Stimulated activated CD8-positive, alpha-beta memory T cell treated with anti-CD3 and anti-CD28 coated beads, Interleukin-12 subunit alpha, Interleukin-12 subunit beta, amount 100 ng/mL, for 4 hours (primary cell): ENCODE measurements at places on chromosomes 6 and 20.

DNA sequence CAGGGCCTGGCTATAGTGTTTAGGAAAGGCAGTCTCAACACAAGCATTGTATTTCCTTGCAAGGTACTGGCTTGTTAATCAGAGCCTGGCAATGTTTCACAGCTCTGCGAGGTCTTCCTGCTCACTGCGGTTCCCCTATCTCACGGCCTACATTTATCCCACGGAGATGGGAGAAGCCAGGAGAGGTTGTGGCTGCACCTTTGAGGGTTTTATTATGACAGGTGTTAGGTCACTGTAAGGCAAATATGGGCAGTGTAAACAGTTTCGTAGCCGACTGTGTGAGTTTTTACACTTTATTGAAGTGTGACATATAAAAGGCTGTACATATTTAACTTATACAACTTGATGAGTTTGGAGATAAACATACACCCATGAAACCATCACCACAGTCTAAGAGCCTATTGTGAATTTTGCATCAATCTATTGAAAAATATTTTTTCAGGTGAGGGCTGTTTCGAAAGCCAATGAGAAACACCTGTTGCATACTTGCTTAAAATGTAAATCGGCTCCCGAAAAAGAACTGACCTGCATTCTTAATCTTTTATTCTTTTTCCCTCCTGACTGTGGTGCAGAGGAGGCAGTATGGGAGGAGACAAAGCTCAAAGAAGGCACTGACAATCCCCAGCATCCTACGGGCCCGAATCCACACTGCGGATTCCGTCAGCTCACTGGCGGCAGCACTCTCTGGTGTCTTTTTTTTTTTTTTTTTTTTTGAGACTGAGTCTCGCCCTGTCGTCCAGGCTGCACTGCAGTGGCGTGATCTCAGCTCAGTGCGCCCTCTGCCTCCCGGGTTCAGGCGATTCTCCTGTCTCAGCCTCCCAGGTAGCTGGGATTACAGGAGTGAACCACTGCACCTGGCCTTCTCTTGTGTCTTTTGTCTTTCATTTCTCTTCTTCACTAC is 7.5 kb upstream of the RBM38 start:
- DNase-seq = no peak

- no peak for DNase-seq
These were observed 619.4 kb downstream of the PHF3 start for GRCh38 chr6:64255000-64255399.

DNA sequence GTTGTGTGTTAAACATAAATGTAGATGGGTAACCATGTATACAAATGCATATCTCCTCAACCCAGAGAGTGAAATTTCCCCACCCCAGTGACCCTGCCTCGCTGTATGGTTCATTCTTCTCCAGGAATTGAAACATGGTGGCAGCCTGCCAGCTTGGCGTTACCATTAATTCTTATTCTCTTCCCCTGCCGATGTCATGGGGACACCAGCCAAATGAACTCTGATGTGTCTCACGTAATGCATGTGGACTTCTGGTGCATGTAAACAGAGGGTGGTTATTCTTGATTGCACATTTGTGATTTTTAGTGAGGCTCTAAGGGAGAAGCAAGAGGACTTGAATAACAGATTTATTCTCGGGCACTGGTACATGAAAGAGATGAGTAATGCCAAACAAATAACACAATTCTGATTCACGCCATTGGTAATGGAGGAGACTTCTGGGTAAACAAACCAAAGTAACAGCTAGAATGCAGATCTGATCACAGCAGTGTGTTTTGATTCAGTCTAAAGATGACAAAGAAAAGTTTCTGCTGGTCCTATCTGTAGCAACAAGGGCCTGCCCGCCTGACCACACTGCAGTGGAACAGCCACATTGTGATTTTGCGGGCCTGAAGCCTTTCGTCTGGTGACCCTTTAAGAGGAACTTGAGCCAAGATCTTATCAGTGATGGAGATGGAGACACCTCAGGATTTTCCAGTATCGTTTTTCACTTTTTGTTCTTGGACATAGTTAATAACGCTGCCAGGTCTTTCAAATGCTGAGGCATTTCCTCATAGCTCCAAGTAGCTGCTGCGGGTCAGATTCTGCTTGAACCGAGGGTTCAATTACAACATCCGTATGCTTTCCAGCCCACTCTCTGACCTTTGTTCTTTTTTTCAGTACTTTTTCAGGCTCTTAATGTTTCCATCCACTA is 171.8 kb upstream of the AKAP12 start:
- DNase-seq = no peak

GRCh38 chr6:25499615-25500235 is 152.3 kb upstream of the SCGN start:
- no peak for DNase-seq

DNA sequence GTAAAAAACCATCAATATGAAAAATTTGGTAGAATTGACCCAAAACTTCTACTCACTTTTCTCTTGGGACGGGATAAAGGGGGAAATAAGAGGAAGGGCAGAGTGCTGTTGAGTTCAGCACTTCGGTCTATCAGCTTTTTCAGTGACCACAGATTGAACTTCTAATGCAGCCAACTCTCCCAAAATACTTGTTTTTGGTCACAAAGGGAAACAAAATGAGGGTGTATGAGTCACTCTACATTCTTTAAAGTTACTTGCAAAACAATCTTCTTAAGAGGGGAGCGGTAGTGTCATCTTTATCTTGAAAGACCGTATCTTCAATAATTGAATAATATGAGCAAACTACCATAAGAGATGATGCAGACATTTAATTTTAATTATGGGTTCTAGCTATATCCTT is 661.3 kb downstream of the CD109 start:
- no peak for DNase-seq

DNA sequence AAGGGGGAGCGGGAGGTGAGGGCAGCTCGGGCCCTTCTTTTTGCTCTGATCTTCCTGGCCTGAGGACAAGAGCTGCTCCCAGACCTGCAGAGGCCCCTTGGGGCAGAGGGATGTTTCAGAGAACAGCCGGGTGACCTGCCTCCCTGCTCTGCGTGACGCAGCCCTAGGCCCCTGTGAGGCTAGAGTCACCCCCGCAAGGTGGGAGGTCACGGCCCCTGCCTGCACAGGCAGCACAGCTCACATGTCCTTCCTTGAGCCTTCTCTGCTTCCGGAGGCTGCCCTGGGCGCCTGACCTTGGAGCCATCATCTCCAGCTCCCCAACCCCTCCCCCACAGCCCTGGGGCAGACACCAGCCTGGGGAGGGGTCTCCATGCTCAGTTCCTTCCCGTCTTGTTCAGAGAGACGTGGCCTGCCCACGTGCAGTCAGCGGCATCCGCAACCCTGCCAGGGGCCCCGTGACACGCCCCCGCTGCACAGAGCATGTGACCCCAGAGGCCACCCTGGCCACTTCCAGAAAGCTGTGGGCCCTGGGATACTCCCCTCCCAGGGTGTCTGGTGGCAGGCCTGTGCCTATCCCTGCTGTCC is at the start of gene BIRC7:
BIRC7 (plus strand) TSS at position 507 of the 585 bp plus-strand sequence. CDS start 192 bp downstream, outside the sequence.
- no peak for DNase-seq

DNA sequence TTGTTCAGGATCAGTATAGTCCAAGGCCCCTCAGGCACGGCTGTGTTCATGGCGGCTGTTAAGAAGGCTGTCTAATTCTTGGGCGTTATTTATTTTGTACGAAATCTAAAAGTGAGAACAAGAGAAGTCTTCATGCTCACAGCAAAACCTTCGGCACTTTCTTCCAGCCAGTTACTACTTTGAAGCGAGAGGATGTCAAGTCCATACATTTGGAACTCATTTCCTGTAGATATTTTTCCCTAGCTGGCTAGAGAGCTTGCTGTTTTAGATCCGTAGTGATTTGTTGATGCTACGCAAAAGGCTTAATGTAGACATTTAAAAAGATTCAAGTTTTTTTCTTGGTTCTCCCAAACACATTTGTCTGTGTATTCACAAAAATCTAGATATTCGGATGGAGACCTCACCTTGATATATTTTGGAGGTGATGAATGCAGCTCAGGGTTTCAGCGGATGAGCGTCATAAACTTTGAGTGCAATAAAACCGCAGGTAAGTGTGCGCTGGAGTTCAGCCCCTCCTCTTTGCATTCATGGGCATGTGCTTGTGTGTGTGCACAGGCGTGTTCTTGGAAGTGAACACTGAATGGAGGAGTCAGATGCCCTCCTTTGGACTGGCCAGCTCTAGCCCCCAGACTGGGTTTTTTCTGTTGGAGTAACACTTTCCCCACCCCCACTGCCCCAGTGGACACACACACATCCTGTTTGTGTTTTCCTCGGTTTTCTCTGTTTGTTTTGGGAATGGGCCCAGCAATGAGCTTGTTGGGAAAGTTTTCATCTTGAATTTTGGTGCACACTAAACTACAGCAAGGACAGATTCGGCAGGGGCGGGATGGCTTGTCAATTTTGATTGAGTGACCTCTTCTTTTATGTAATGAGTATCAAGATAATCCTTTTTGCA is 65.4 kb downstream of the IGF2R start:
- no peak for DNase-seq

GRCh38 chr20:5973172-5973571 is 22.7 kb downstream of the MCM8 start:
- DNase-seq = no peak

- DNase-seq = peak; percentile 21
These were observed 94.0 kb downstream of the SHLD1 start for GRCh38 chr20:5844063-5844681.

DNA sequence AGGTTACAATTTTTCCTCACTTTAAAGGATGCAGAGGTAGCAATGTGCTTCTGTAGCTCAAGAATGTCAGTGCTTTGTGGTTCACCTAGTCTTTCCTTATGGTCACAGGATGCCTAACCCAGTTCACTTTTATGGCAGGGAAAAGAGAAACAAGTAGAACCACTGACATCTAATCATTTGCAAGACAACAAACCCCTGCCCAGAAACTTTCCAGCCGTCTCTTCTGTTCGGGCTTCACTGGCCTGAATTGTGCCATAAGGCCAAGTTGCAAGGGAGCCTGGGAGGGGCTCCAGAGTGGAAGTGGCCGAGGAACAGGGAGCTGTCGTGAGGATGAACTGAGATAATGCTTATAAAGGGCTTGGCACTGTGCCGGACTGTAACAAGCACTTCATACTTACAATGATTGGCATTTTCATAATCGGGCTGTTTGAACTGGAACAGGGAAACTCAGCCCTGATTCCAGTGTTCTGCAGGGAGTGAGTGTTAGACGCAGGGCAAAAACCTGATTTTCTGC is 212.6 kb downstream of the BCAS1 start:
- DNase-seq = no peak

- DNase-seq = no peak
These were observed 121.2 kb downstream of the SIM1 start for GRCh38 chr6:100343316-100344077.

DNA sequence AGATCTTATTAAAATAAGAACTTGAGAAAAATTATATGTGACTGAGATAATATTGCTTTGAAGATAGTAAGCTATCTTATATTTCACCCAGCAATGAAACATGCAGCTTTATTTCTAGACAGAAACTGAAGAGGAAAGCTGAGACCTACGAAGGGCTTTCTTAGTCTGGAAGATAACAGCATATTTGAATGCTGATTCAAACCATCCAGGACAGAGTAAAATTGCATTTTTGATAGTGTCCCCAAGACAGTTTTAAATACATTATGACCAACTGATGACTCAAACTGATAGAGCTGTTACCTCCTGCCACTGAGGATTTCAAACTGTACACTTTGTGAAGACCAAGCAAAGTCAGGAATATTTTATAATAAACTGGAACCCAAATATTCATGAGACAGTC is 409.6 kb downstream of the GRIK2 start:
- no peak for DNase-seq

DNA sequence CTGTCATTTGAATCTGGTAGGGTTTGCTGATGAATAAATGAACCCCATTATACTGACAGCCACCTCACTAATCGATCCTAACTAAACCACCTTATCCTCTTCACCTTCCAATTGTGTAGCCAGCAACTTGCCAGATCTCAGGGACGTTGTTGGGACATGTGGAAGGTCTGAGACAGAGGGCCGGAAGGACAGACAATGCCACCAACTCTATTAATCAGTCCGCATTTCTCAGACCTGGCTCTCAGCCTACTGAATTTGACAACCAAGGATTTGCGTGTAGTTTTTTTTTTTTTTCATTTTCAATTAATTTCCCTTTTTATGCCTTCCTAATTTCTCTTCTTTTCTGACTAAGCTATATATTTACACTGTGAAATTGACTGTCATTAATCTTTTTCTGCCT is 122.5 kb downstream of the CARMIL1 start:
- DNase-seq = no peak

GRCh38 chr6:53635322-53635721 is 30.2 kb downstream of the KLHL31 start:
- DNase-seq = no peak

DNA sequence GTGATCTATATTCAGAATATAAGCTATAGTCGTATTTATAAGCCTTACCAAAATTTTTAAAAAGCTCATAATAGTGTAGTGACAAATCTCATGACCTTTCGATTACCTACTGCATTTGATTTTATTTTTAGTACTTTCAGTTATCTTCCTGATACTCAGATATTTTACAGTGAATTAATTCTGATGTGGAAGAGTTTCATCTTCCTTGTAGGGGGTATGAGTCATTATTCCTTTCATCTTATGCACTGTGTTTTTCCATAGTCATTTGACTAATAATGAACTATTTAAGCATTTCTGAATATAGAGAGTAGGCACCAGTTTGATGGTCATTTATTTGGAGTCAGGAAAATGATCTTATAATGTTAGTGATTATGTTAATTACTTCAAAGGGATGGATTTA is 36.4 kb downstream of the HDGFL1 start:
- no peak for DNase-seq

- no peak for DNase-seq
These were observed 10.6 kb upstream of the ELOVL2 start for GRCh38 chr6:11054722-11055121.

- DNase-seq = no peak
These were observed 11.4 kb upstream of the VEGFA start for GRCh38 chr6:43758617-43759050.

DNA sequence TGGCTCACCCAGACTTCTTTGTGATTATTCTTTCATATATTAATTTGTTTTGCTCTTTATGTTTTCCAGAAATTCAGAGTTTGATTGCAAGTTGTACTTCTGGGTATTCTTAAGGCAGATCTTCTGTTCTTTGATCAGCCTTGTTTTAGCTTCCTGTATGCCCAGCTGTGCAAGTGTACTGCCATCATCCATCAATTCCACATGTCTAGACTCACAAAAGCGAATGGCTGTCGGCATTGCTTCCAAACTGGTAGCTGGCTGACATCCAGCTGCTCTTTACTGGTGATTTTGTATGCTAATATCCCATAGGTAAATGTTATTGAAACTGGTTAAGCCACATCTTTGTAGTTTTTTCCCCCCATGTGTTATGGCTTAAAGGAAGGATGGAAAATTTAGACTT is 1084.8 kb upstream of the CITED2 start:
- DNase-seq = no peak
